ENCODE measurements at places on chromosomes 12 and 14.

GRCh38 chr12:10048526-10048925 lies 18.0 kb downstream of the CLEC9A start:
- no peak for DNase-seq

DNA sequence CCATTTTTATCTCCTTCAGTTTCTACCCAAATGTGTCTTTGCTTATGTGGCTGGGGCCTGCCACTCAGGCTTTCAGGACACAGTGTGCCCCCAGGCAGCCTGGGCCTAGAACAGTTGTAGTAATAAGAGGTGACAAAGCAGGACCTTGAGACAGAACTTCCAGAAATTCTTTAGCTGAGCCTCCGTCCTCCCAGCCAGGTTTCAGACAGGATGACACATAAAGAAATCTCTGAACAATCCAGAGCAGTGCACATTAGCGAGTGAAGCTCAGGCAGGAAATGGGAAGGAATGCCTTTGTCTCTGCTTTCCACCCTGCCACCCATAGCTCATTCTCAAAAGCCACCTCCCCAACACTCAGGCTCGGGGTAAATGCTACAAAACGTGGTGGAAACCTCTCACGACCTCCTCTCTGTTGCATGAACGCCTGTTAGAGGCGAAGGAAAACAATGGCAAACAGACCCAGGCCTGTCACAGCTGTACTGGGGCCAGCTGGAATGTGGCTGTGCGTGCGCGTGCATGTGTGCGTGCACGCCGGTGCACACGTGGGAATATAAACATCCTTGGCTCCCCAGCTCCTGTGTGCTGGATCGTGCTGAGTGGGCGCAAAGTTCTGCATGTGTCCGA lies 286.7 kb downstream of the ZFP36L1 start:
- DNase-seq, result no peak

GRCh38 chr12:77167801-77168200 lies 102.4 kb upstream of the E2F7 start:
- no peak for DNase-seq

- DNase-seq, result no peak
Measured at GRCh38 chr12:57049119-57049446, 846 bp downstream of the MYO1A start.

Measured in activated CD4-positive, alpha-beta T cell treated with anti-CD3 and anti-CD28 coated beads, Interleukin-2, amount 50 U/mL, for 4 hours (primary cell).